ENCODE measurements at places on chromosomes 1 and 21. TPM values are rescaled to one million over a fixed set of nuclear protein-coding genes. Genes with fewer than 3 reads are reported as not detected.

Gene IL22RA1
- 0.26 TPM for total RNA-seq

DNA sequence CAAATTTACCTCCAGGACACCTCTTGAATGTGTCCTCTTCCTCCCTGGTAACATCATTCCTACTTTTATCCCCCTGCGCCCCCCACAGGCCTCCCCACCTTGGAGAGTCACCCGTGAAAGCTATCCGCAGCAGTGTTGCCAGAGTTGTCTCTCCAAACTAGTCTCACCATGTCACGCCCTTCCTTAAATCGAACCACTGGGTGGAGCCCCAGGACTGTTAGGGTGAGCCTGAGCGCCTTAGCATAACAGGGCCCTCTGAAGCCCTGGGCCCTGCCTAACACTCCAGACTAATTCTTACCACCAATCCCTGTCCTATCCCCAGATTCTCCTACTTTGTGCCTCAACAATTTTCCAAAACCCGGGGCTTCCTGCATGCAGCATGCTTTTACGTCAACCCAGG lies 35.0 kb downstream of the HSD3B2 start:
- no peak for DNase-seq

- DNase-seq, result no peak
These were observed 3.7 kb upstream of the IRF6 start for GRCh38 chr1:209809611-209810010.

GRCh38 chr1:83027511-83027910 lies 971.4 kb downstream of the TTLL7 start:
- DNase-seq, result no peak

Gene PPP2R5A
- total RNA-seq, result 69.0 TPM

DNA sequence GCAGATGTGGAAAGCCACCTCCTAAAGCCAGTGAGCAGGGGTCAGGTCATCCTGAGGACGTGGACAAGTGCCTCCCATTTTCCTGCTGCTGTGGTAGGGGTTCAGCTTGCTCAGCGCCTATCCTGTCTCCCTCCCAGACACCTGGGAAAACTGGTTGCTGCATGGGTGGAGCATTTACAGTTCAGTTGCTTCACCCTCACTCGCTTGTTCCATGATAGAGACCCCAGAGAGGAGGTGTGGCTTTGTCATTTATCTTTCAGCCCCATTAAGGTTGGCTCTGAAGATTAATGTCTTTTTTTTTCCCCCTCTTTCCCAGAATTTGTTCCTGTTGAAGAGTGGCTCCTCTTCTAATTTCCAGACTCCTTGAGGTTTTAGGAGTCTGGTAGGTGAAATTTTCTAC lies 9.2 kb downstream of the VANGL1 start:
- DNase-seq, result no peak

DNA sequence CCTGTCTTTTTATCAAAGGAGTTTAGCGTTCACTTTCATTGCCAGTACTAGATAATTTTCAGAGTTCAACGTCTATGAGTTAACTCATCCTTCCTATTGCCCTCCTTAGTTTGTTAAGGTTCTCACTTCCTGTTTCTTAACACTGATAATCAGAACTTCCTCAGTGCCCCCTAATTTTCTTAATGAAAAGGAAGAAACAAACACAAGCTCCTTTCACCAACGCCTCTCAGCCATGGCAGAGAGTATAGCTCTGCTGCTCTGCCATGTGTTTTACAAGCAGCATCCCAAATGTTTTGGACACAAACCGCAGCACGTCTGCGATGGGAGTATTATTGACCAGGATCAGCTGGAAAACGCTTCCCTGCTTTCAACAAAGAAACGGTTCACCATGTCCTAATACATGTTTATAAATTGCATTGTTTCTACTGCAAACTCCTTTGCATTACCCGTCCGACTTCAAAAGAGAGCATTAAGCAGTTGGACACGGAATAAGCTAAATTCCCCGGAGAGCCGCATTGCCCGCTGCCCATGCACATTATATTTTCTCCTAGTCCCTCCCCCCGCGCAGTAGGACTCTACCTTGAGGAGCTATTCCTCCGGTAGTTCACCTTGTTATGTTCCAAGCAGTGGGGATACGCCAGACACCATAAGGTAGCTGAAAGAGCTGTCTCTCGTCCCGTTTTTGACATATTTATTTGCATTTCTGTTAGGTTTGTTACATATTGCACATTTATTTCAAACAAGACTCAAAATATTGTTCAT lies 561 bp downstream of the OLFM3 start:
- DNase-seq, result no peak

GRCh38 chr1:21613072-21613867 lies 55.9 kb downstream of the RAP1GAP start:
- no peak for DNase-seq

Gene REG4
- total RNA-seq, result not detected

- DNase-seq, result no peak
These were observed 2.7 kb downstream of the CDC14A start for GRCh38 chr1:100354971-100355394.

- DNase-seq, result no peak
These were observed 18.4 kb downstream of the JUN start for GRCh38 chr1:58765441-58765840.

GRCh38 chr1:55329091-55329490 lies 113.9 kb upstream of the USP24 start:
- DNase-seq, result peak; percentile 59

GRCh38 chr1:154839691-154840090 lies 30.4 kb downstream of the KCNN3 start:
- no peak for DNase-seq

DNA sequence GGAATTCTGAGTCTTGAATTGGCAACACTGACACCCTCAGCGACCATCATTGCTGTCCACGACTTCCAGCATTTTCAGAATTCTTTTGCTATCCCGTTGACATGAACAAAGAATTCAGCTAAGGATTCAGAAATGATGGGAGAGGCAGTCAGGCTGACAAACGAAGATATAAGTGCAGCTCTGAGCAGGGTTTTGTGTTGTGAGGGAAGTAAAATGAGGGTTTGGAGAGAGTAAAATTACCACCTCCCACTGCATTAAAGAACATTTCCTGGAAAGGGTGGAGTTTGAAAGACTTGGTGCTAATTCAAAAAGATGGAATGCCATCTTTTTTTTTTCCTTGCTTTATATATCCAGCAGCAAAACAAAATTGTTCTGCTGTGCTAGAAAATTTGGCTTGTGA lies 4.9 kb upstream of the ELK4 start:
- DNase-seq, result no peak

GRCh38 chr1:186016856-186017255 lies 282.7 kb downstream of the HMCN1 start:
- no peak for DNase-seq

All from left cardiac atrium (tissue), 4 donors.